Omental fat pad (tissue), 4 donors: ENCODE measurements at places on chromosomes 13 and 19.

DNA sequence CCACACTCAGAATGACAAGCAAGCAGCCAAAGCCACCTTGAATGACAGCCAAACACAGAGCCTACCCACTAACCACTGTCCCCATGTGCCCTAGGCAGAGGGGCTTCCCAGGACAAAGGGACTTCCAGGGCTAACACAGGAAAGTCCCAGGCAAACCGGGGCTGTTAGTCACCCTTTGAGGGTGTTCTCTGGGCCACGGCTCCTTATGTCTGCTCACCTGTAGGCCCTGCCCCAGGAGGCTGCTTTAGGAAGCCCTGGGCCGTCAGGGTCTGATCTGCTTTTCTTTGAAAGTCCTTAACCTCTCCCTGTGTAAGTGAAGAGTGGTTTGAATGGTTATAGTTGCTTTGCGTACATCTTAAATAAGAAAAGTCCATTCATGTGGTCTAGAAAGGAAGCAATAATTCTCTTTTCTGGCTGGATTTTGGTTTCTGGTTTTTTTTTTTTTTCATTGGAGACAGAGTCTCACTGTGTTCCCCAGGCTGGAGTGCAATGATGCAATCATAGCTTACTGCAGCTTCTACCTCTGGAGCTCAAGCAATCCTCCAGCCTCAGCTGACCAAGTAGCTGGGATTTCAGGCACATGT lies 161.4 kb downstream of the EFNB2 start:
- no peak for DNase-seq

DNA sequence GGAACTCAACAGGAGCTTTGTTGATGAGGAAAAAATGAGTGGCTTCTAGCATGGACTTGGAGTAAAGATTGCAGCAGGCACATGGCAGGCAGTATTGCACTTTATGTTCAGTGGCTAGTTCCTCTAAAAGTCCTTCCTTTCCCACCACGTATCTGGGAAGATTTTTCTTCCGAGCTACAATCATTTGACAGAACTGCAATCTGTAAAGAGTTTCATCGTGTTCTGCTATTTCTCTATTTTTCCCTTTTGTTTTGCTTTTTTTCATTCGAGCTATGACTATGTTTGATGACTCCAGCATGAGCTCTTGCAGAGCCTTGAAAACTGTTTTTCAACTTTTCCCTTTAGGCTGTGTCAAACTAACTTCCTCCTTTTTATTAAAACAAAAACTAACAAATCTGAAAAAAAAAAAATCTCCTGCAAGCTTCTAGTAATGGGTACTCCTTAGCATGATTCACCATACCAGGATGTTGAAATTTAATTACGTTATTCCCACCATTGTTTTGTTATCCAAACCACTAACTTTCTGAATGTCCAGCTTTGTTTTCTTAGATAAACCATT lies 12.3 kb downstream of the CLDN10 start:
- DNase-seq, result no peak

DNA sequence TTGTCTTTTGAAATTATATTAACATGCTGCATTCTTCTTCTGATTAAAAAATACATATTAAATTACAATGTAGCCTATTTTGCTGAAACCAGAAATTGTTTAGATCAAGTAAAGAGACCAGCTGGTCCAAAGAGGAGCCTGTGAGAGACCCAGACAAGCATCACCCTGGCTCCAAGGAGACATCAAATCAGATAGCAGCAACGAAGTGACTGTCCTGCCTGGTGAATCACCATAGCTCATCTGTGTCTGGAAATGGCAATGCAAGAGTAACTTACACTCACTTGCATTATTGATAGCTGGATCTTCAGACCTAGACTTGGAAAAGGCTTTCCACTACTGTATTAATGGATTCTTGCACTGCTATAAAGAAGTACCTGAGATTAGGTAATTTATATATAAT lies 169.1 kb downstream of the KCTD12 start:
- DNase-seq, result no peak

GRCh38 chr19:29003641-29004409 lies 209.1 kb downstream of the UQCRFS1 start:
- DNase-seq, result no peak

DNA sequence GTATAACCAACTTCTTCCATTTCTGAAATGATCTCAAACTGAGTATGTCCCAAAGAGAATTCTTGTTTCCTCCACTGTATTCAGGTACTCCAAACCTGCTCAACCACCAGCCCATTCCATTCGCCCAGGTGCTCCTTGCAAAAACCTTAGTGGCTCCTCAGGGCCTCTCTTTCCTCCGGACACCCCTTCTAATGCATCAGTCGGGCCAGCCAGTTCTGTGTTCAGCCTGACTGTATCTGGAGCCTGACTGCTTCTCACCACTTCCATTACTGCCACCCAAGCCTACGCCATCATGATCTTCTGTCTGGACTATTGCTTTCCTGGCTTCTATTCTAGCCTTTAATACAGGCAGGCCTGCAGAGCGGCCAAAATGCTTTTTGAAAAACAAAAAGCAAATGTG lies 1.5 kb downstream of the PHF11 start:
- DNase-seq, result no peak

GRCh38 chr19:18847549-18848463 lies 16.0 kb downstream of the UPF1 start:
- no peak for DNase-seq

DNA sequence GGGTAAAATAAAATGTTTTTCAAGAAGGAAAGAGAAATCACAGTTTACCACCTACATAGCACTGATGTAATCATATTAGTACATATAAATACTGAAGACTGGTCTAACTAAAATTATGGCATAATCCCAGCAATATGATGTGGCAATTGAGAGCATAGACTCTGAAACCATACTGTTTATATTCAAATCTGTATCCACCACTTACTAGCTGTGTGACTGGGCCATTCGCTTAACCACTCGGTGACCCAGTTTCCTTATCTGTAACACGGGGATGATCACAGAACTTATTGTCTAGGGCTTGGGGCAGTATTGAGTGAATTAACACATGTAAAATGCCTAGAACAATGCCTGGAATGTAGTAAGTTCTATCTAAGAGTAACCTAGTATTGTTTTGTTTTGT lies 13.1 kb upstream of the GTF3A start:
- DNase-seq, result no peak

DNA sequence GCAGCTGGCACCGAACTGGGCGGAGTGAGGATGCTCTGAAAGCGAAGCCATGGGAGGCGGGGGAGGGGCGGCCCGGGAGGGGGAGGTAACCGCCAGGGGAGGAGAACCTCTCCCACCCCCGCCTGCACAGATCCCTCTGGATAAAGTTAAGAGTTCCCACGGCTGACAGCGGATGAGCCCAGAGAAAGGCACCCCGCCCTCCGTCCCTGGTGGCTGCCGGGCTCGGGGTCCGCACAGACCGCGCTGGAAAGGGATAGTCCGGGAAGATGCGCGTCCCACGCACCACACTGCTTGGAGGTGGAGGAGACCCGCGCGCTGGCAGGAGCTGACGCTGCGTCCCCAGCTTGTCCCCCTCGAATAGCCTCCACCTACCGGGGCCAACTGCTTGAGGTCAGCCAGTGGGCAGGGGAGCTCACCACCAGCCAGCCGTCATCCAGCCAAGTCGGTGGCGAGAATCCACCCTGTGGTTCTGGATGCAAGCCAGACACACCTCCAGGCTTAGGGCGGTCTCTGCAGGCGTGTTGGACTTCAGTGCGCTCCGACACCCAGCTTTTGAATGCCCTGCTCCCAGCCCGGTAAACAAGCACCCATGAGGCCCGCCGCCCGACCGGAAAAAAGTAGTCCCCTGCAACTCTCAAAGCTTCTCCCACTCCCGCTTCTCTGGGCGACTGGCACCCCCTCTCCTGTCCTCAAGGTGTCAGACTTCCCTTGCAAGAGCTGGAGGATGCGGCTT lies at the start of gene TRPC4:
TRPC4 (minus strand) TSS at position 17 of the 733 bp plus-strand sequence. CDS start 86,439 bp downstream, outside the sequence.
- no peak for DNase-seq

- no peak for DNase-seq
These were observed 13.2 kb upstream of the EIF3G start for GRCh38 chr19:10132905-10133304.

- no peak for DNase-seq
These were observed 39.8 kb downstream of the GATAD2A start for GRCh38 chr19:19445288-19445687.

DNA sequence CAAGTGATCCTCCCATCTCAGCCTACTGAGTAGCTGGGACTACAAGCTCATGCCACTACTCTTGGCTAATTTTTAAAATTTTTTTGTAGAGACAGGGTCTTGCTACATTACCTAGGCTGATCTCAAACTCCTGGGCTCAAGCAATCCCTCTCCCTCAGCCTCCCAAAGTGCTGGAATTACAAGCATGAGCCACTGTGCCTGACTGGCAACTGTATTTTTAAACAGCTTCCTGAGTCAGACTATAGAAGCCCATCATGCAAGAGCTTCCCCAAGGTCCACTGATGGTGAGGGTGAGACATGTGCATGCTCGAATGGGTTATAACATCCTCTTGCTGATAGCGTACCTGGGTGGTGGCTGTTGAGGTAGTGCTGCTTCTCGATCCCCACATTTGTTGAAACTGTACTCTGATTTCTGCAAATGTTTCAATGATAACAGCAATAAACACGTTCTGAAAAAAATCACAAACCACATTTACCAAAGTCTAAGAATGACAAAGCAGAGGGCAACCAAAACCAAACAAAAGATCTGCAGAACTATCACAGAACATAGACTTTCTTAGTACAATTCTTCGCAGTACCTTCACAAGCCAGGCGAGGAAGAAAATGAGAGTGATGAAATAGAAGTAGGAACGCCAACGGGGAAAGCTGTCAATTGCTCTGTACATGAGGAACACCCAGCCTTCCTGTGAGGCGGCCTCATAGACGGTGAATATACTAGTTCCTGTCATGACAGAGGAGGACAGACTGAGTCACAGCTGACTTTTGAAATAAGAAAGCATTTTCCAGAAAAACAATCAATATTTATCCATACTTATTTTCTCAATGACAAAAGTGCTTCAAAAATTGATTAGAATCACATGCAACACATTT lies 124.4 kb downstream of the NALCN start:
- no peak for DNase-seq

- DNase-seq, result no peak
These were observed 953 bp downstream of the DZIP1 start for GRCh38 chr13:95643571-95643935.

- no peak for DNase-seq
These were observed 431.7 kb downstream of the EFNB2 start for GRCh38 chr13:106103779-106104178.

- no peak for DNase-seq
These were observed 1.8 kb downstream of the ZC3H13 start for GRCh38 chr13:46050771-46051170.

DNA sequence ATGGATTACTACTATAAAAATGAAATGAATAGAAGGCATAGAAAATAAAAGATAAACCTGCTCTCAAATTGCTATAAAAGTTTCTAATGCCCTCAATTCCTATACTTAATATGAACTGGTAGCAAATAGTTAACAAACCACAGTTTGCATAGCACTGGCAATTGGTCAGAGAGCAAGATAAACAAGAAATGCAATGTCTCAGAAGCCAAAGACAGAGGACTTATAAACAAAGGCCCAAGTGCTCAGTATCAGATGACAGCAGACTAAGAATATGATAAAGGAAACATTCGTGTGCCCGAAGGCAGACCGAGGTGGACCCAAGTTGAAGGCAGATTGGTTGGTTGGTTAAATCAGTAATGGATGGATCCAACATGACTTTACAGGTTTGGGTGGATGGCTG lies 50.6 kb downstream of the IPO5 start:
- DNase-seq, result no peak

DNA sequence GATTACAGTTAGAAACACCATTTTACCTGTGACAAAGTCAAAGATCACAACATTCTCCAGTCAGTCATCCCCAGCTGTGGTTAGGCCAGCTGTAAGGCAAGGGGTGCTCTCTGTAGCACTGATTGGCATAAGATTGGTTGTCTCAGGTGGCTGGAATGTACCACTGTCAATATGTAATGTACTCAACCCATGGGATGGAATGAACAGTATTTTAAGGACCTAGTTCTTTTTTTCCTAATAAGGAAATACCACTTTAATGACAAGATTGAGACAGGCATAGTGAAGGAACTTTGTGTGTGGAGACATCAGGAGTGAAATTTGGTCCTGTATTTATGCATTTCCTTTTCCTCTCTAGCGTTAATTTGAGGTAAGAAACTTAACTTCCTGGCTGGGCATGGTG lies 310.7 kb downstream of the ITGBL1 start:
- DNase-seq, result no peak

DNA sequence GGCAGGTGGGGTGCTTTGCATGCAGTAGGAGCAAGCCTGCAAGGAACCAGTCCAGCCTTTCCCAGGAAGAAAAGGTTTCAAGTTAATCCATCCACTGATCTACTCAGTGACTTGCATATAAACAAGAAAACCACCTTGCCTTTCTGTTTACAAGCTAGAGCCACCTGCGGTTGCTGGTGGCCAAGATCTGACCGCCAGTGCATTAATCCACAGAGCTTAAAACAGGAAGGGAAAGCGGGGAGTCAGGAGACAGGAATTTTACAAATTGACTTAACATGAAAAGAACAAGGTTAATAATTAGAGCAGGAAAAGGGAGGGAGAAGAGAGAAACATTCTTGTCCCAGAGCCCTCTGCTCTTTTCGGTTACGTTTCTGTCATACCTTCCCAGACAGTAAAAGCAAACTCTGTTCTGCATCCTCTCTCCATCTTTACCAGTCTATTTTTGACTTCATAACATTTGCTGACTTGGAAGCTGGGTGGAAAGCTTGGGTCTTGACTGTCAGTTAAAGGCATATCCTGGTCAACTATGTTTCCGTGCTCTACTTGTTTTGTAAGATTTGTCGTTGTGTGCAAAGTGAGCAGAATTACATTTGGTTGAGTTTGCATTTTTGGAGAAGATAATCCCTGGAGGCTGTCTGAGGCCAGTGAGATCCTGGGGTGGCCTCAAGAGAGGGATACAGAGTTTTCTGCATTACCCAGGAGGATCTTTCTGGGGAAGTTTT lies 760.6 kb downstream of the EFNB2 start:
- DNase-seq, result no peak

DNA sequence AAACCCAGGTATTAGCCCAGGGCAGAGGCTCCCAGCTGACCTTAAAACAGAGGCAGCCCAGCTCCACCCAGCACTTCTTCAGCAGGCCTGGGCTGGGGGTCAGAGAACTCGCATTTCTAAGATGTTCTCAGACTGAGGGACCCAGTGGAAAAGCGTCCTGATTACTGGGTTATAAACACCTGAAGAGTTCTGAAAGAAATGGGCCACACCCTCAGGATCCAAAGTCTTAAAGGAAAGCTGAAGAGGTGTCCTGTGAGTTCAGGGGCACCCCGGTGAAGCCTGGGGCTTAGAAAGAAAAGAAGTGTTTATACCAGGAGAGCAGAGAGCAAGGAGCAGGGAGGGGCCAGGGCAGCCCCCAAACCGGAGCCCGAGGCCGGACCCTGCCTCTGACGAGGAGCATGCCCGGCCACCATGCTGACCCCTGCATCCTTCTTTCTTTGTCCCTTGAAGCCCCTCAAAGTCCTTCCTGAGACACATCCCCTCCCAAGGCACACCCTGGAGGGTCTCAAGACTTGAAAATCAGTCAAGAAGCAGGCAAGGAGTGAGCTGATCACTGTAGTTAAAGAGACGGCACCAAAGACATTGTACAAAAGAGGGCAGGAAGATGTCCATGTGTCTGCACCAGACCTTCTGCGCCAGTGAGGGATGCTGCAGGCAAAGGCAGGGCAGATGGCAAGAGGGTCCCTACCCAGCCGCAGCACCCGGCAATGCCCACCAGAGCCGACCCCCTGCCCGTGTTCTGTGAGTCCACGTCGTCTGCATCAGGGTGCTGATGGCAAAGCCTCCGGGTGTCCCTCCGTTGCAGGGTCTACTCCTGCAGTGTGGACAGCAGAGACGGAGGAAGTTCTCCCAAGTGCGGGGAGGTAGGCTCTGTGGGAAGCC lies 10.6 kb upstream of the RAB20 start:
- no peak for DNase-seq

GRCh38 chr13:39892721-39893685 lies 237.5 kb downstream of the COG6 start:
- DNase-seq, result no peak
